ENCODE measurements at places on chromosomes 5 and 9.

GRCh38 chr5:32581010-32581785, 4.2 kb upstream of the SUB1 start:
- DNase-seq = no peak

DNA sequence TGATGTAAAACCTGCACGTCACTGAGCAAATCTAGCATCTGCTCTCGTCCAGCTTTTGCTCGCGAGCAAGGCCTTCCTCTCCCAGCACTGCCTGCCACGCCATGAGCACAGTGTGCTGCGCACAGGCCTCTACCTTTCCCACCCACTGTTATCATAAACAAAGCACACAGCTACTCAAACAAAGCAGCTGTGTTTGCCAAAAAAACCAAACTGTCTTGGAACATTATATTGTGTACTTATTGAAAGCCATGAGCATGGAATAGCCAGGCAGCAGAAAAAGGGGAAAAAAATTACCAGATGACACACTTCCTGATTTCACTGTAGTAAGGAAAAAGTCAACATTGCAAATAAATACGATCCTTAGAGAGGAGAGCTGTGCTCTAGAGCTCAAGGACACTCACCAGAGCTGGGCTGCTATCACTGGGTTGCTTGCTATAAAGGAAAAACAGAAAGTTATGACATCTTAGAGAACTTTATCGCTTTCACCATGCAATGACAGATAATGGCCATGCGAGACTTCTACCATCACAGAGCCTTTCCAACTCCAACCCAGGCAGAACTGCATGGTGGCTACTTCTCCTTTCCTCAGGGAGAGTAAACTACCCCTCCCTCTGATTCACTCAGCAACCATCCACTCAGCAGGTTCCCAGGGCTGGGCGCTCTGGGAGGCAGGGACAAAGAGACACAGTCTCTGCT, 69.6 kb downstream of the EPB41L4B start:
- DNase-seq = no peak

GRCh38 chr5:151110122-151110681, 29.4 kb upstream of the TNIP1 start:
- DNase-seq = no peak

GRCh38 chr5:37851305-37851704, 11.5 kb upstream of the GDNF start:
- no peak for DNase-seq

DNA sequence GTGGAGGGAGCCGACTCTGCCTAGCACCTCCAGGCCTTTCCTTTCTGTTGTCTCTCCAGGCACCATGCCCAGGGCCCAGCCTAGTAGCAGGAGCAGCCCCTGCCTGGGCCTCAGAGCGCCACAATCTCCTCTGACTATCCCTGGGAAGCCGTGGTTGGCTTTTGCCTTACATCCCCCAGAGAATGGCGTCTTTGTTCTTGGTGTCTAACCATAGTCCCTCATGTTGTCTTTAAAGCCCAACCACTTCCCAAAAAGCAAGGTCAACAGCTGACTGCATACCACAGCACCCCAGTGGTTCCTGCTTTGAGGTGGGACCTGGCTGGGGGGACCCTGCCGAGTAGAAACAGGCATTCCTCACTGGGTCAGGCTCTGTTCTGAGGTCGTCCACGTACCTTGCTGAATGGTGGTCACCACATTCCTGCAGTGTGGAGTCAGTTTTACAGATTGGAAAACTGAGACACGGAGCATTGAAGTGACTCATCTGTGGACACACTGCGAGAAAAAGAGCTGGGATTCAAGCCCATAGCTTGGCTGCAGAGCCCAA, 13.7 kb upstream of the CERCAM start:
- no peak for DNase-seq

Measured in GM13977 (cell line).